ENCODE measurements at places on chromosomes 1 and 21. TPM values are rescaled to one million over a fixed set of nuclear protein-coding genes. Genes with fewer than 3 reads are reported as not detected.

The SPRR2A gene
- not detected for total RNA-seq

The PAPPA2 gene
- total RNA-seq, result 0.12 TPM

The PLXNA2 gene
- 5.8 TPM for total RNA-seq

The INAVA gene
- total RNA-seq, result not detected

The MFAP2 gene
- 88.9 TPM for total RNA-seq

The IL20 gene
- not detected for total RNA-seq

The BMP8B gene
- total RNA-seq, result not detected

The COA7 gene
- 19.5 TPM for total RNA-seq

The PCBP3 gene
- total RNA-seq, result 16.7 TPM

The MYOC gene
- not detected for total RNA-seq

The CYP2J2 gene
- total RNA-seq, result 0.16 TPM

The NGF gene
- total RNA-seq, result 30.6 TPM

The ADCY10 gene
- not detected for total RNA-seq

The RIMS3 gene
- 0.36 TPM for total RNA-seq

The KCNE2 gene
- 0.16 TPM for total RNA-seq

The SRSF4 gene
- total RNA-seq, result 36.3 TPM

The MYBPH gene
- total RNA-seq, result not detected

The GBP7 gene
- total RNA-seq, result not detected

The SPATA21 gene
- total RNA-seq, result not detected

The CYP4A11 gene
- not detected for total RNA-seq

The NBPF19 gene
- total RNA-seq, result 35.1 TPM

The DNAI4 gene
- total RNA-seq, result 11.0 TPM

The ICOSLG gene
- under 0.01 TPM for total RNA-seq

The RAP1GAP gene
- total RNA-seq, result 0.16 TPM

The OR2AK2 gene
- total RNA-seq, result not detected

The APCS gene
- total RNA-seq, result not detected

The EFNA1 gene
- not detected for total RNA-seq

The GBP4 gene
- total RNA-seq, result 0.97 TPM

The KRTAP12-2 gene
- not detected for total RNA-seq

The EPHA10 gene
- not detected for total RNA-seq

The AVPR1B gene
- total RNA-seq, result not detected
